ENCODE measurements at places on chromosomes 1 and 21.

GRCh38 chr1:211616231-211616964 lies 37.4 kb upstream of the SLC30A1 start:
- no peak for DNase-seq

- DNase-seq = no peak
Measured at GRCh38 chr21:16079830-16080229, 350.0 kb downstream of the USP25 start.

GRCh38 chr1:114745291-114745690 lies 12.5 kb downstream of the CSDE1 start:
- DNase-seq = no peak

- DNase-seq = no peak
Measured at GRCh38 chr1:221779771-221780170, 37.9 kb upstream of the DUSP10 start.

GRCh38 chr1:172642970-172643369 lies 15.9 kb upstream of the FASLG start:
- DNase-seq = no peak

GRCh38 chr1:155186794-155187455 lies 13.3 kb downstream of the TRIM46 start:
- DNase-seq = peak; percentile 80

GRCh38 chr1:91891969-91892368 lies 6.0 kb upstream of the TGFBR3 start:
- no peak for DNase-seq

DNA sequence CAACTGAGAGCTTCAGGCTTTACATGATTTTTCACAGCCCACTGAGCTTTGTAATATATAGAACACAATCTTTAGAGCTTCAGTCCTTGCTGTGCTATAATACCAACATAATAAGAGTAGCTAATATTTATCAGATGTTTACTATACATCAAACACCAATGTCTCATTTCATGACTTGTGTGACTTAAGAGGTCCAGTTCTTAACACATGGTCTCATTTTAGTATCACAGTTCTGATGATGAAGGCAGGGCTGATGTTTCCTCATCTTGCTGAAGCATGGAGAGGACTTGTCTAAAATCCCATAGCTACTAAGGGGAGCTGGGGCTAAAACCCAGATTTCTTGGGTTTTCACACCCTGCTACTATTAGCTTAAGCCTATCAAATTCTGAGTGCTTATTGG lies 5.5 kb downstream of the MTR start:
- no peak for DNase-seq

GRCh38 chr21:43347461-43348169 lies 79.3 kb downstream of the SIK1 start:
- no peak for DNase-seq

DNA sequence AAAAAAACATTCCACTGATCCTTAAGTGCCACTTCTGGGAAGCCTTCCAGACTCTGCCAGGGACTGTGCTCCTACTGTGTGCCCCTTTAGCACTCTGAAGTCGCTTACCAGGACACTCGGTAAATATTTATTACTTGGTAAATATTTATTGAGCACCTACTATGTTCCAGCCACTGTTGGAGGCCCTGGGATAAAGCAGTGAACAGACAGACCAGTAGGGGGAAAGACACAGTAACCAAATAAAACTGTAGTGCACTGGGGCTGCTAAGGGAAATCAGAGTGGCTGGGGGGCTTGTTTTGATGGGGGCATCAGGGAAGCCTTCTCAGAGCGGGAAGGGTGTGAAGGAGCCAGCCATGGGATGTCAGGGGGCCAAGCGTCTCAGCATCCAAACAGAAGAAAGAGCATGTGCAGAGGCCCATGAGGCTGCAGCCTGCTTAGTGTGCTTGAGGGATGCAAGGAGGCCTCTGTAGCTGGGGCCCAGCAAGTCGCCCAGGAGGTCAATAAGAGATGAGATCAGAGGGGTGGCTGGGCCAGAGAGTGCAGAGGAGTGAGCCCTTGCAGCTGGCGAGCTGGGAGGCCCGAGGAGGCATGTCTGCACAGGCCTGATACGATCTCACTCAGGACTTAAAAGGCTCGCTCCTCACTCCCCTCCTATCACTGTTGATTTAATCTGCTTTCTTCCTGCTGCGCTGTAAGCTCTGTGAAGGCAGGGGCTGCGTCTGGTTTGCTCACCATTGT lies 28.6 kb downstream of the KAZN start:
- peak; percentile 68 for DNase-seq

DNA sequence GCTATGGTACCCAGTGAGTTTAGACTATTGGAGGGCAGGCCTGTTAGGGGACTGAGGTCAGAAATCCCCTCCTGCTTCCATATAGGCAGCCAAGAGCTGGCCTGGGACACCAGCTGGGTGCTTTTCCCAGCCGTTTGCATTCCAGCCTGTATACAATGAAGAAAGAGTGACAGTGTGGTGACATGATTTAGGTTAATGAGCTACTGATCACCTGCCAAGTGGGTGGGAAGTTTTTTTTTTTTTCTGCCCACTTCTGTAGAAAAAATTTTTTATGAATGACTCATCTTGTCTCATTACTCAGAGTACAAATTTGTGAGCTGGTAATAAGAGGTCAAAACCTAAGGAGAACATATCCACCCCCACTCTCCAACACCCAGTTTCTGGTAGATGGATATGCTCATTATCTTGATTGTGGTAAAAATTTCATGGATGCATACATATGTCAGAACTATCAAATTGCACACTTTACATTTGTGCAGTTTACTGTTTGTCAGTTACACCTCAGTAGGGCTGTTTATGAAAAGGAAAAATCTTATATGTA lies 16.4 kb upstream of the CGN start:
- peak; percentile 23 for DNase-seq

Measured in NCI-H526 (cell line).